ENCODE measurements at places on chromosomes 6 and 20. TPM values are rescaled to one million over a fixed set of nuclear protein-coding genes. Genes with fewer than 3 reads are reported as not detected.

DNA sequence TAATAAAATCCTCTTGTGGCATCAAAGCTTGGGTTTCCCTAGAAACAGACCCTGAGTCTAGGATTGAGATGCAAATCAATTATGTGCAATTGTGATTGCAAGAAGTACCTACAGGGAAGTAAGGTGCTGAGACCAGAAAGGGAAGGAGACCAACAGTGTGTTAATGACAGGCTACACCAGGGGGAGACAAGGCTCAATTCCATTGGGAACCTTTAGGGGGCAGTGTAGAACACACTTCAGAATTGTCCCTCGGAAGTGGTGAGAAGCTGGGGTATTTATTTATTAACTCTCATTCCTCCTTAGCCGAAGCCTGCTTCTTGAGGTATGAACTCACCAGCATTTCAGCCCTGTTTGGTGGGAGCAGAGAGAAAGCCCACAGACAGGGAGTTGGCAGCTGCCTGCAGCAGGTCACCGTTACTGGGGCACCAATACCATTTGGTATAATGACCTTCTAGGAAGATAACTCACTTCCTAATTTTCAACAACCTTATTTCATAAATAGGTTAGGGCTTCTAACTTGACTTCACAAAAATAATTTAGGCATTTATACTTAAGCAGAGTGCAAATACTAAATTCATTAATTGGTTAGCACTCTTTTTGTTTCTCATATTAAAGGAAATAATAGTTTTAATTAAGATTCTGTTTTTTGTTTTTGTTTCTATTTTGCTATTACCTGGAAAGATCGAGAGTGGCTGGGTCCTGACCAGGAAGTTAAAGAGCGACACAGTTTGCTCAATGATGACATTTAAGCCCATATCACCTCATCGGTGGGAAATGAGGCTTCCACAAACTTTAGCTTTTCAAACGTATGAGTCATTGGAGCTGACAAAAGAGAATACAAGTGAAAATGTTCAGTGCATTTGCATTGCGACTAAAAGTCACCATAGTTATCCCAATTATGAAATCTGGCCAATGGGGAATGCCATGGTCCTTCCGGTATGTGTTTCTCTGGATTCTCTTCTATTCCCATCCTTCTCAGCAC lies 94.8 kb downstream of the BTBD3 start:
- no peak for DNase-seq

DNA sequence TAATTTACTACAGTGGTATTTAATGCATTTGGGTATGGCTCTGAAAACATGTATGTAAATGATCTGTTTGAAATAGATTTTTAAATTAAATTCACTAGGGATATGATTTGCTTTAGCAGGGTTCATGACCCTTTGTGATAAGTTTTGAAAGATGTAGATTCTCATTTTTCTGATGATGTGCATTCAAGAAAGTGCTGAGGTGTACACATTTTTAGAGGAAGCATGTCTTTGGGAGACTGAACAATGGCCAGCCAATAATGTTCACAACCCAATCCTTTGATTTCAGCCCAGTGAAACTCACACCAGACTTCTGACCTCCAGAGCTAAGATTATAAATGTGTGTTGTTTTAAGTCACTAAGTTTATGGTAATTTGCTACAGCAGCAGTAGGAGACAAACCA lies 71.1 kb downstream of the TMEM244 start:
- no peak for DNase-seq

- no peak for DNase-seq
Observed at GRCh38 chr20:3247638-3248037, 8.6 kb upstream of the SLC4A11 start.

ADAM33 gene
- total RNA-seq = 6.3 TPM

- no peak for DNase-seq
Observed at GRCh38 chr20:13322621-13323020, 101.5 kb downstream of the ISM1 start.

TCP11 gene
- total RNA-seq = not detected

DNA sequence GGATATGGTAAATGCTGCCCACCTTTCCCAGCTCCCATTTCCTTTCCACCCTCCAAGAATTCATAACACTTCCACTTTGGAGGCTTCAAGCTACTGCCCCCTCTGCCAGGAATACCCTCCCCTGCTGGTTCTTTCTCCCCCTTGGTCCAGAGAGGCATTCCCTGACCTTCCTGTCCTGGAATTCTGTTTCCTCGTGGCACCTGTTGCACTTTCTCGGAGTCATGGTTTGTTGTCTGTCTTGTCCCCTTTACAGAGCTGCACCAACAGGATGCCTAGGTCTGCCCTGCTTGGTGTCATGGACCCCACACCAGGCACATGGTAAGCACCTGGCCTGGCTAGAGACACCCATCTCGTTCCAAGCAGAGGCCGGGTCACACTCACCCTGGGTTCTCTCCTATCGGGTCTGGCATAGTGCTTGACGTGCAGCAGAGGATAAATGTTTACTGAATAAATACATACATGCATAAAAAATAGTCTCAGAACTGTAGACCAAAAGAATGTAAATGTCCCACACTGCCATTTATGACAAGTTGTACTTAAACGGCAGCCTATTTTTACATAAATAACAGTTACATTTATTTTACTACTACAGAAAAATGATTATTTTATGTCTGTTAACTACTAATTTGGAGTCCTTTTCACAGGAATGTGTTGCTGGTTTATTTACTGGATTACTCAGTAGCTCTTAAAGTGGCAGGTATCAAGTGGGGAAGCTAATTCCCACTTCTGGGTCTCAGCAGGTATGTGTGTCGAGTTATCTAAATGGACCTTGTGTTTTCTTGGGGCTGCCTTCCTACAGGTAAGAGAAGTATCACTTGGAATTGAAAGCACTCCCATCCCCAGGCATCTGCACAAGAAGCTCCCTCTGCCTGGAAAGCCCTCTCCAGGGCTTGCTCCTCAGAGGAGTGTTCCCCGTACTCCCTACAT lies 69.3 kb downstream of the KIF13A start:
- DNase-seq = no peak

GRCh38 chr20:62505337-62506045 lies 29.7 kb upstream of the GATA5 start:
- DNase-seq = no peak

DNA sequence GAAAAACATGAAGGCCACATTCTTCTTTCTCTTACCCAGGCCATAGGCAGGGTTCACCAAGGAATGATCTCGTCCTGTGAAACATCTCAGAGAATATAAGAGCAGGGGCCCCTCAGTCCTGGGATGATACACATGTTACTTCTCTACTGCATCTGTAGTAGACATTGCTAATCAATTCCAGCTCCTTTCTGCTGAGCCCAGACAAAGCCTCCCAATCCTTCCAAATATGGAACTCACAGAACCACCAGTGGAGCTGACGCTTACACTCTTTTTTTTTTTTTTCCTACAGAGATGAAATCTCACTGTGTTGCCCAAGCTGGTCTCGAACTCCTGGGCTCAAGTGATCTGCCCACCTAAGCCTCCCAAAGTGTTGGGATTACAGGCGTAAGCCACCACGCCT lies 9.1 kb downstream of the SNTA1 start:
- no peak for DNase-seq

LY6G6D gene
- not detected for total RNA-seq

NR2E1 gene
- not detected for total RNA-seq

GRCh38 chr6:116476002-116476678 lies 15.0 kb downstream of the CALHM6 start:
- DNase-seq = no peak

SIRPG gene
- total RNA-seq = not detected

PSORS1C2 gene
- not detected for total RNA-seq

TMC2 gene
- total RNA-seq = 3.7 TPM

DNA sequence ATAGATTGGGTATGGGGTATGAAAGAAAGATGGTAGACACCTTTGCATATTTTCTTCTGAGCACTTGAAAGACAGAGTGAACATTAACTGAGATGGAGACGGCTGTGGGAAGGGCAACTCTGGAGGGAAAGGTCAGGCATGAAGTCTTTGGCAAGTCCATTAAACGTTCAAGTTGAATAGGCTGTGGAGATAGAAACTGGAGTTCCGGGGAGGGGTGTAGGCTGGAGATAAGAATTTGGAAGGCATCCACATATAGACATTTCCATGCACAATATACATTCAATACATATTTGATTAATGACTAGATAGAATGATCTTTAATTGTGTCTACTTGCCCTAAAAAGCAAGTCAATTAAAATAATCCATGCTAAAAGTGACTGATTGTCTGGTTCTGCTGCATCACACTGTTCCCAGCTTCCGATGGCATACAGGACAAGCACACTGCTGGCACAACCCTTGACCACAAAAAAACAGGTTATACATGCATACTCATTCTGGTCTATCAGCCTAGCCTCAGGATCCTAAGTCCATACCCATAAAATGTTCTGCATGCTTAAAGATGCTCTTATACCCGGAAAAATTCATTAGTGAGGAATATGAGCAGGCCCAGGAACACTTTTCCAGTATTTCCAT lies 1.9 kb upstream of the MYLK4 start:
- DNase-seq = no peak

OPRM1 gene
- total RNA-seq = 15.9 TPM

E2F3 gene
- 13.3 TPM for total RNA-seq

- no peak for DNase-seq
Observed at GRCh38 chr20:32517914-32518592, 67.1 kb downstream of the NOL4L start.

All from cerebellum (tissue), 4 donors.